ENCODE measurements at places on chromosomes 12 and 14.

DNA sequence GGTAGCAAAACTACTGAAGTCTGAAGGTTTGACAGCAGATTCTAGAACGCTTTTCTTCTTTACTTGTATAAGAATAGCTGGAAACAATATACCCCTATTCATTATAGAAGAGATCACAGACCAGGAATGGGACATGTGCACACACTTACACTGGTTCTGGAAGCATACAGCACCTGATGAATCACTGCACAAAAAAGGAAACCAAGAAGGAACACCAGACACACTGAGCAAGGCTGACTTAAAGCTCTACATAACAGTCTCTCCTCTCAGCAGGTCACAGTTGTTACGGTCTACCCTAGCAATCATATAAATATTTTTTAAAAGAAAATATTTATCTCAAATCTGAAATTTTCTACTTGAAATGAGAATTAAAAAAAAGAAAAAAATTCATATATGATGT, 13.5 kb downstream of the ATP2B1 start:
- peak; percentile 9 for DNase-seq

- peak; percentile 50 for DNase-seq
Measured at GRCh38 chr14:55221186-55221585, 29.8 kb upstream of the DLGAP5 start.

- no peak for DNase-seq
Measured at GRCh38 chr14:89493877-89494634, 77.0 kb upstream of the FOXN3 start.

GRCh38 chr14:103739793-103740501, 24.3 kb downstream of the ZFYVE21 start:
- no peak for DNase-seq

DNA sequence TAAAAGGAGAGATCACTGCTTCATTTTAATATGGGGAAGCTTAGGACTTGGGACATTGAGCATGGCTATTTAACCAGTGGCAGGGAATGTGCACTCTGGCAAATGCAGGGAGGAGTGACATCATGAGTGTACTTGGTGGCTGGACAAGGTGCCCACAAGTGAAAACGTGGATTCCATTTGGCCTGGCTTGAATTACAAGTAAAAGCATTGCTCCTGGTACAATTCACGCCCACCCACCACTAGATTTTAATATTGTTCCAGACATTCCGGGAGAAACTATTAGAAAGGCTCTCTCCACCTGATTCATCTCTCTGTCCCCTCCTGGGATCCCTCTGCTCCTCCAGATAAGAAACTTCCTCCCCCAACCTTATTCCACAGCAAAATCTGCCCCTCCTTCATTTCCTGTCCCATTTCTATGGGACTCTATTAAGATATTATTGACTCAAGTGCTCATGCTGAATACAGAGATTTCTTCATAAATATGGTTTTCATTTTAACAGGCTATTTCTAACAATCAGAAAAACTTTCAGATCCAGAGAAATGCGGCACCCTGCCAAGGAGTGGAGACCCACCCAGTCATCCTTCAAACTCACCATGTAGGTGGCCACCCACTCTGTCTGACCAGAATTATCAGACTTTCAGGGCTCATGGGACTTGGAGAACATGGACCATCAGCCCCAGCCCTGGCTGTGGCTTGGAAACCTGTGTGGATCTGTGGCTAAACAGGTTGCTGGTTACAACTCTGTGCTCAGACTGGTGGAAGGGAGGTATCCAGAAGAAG, 43.2 kb downstream of the SSPN start:
- DNase-seq = no peak

- DNase-seq = no peak
Measured at GRCh38 chr14:91158091-91158790, 44.4 kb downstream of the DGLUCY start.

- no peak for DNase-seq
Measured at GRCh38 chr12:92208613-92209121, 63.0 kb upstream of the BTG1 start.

GRCh38 chr12:130263996-130264395, 73.7 kb upstream of the PIWIL1 start:
- no peak for DNase-seq

- DNase-seq = no peak
Measured at GRCh38 chr12:70706611-70707010, 69.4 kb upstream of the PTPRB start.

DNA sequence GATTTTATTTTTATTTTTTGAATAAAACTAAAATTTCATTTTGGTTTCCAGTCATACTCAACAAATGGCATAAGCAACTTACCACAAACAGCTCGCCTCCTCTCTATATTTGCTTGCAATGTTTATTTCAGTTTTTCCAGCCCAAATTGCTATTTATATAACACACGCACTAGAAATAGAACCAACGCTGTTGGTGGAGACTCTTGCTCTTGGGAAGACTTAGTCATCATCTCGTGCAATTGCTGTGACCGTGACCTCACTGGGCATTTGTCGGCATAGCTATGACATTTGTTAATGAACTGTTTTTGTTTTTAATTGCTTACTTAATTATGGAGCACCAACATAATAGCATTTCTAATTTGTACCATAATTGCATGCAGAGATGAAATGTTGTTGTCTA, 153.1 kb upstream of the OTX2 start:
- DNase-seq = no peak

- DNase-seq = no peak
Measured at GRCh38 chr14:77011245-77011644, 17.3 kb downstream of the IRF2BPL start.

DNA sequence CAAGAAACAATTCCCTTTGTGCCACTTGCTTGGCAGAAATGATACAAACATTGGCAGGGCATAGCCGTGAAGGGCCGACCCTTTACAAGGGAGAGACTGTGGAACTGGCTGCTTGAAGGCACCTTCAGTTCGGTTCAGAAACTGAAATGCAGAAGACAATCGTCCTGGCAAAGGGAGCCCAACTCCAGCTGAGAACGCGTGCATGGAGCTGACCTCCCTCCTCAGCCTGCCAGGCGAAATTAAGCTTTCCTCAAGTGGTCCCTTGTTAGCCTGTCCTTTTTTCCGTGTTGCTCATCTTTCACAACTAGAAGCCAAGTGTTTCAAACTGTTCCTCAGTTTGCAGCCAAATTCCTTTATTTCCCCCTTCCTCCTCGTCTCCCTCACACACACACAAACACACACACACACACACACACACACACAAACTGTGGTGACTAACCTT, 8.1 kb downstream of the LGR5 start:
- no peak for DNase-seq

DNA sequence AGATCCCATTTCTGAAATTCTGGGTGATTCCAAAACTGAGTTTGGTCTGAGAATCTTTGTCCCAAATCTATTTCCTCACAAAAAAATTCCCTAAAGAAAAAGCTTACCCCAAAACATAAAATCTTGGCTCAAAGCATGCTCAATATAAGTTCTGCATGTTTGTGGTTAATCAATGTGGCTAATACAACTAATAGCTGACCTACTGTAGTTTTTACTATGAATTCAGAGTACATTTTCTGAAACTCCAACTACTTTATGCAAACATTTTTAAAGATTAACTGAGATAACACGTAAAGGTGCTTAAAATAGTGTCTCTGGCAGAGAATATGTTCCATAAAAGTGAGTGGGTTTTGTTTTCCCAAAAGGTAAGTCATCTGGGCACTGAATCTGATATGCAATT, 133.1 kb downstream of the MED13L start:
- DNase-seq = no peak

DNA sequence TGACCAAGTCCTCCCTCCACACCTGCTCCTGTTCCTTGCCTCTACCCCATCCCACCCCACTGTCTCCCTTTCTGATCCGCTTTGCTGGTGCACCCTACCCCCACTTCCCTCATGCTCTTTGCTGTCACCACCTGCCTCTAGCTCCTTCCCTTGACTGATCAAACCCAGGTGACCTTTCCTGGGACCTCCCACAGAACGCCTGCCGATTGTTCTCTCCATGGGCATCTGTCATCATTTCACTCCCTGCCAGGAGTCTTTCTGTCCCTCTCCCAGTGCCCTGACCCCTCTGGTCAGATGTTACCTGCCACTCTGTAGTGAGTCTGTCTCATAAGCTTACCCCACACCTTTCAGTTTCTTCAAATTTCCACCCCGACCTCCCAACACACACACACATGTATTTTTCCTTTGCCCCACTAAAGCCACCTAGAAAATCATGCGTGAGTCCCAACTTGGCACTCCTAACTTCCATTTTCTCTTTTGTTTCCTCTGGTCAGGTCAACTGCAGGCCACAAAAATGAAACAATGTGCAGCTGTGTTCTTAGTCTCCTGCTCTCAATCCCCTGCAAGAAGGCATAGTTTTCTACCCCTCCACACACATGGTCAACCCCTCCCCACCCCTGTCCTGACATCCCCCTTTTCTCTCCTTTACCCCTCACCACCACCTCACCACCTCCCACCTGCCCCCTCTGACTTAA, 229.8 kb downstream of the DPF3 start:
- DNase-seq = no peak

DNA sequence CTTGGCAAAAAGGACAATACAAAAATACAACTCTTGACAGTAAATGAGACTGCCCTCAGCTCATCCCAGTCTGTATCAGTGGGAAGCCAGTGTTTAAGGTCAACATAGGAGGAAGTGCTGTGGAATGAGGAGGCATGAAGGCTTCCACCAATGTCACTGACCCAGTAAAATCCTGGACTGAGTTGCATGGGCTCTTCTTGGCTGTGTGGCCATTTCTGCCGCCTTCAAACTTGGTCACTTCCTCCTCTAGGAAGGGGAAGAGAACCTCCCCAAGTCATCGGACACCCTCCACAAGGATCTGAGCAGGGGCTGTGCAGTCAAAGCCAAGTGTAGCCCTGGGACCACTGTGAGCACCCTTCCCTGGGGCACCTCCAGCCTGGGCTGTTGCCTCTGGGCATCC, 11.9 kb downstream of the GPR68 start:
- DNase-seq = no peak

GRCh38 chr12:85835426-85836196, 598 bp downstream of the RASSF9 start:
- DNase-seq = no peak

DNA sequence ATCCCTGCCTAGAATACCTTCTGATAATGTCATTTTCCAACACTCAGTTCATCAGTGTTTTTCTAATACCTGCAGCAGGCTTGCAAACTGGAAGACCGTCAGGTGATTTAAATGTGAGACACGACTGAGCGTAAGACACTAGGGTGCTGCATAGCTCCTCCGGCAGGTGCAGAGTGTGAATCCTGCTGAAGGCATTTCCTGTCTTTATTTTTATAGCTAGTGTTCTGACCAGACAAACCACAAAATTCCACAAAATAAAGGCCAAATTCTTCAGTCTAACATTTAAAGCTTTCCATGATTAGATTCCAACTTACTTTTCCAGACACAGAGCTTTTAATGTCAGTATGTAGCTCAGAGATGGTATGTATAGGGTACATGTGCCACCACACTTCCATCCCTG, 70.7 kb downstream of the BBS10 start:
- DNase-seq = peak; percentile 41

DNA sequence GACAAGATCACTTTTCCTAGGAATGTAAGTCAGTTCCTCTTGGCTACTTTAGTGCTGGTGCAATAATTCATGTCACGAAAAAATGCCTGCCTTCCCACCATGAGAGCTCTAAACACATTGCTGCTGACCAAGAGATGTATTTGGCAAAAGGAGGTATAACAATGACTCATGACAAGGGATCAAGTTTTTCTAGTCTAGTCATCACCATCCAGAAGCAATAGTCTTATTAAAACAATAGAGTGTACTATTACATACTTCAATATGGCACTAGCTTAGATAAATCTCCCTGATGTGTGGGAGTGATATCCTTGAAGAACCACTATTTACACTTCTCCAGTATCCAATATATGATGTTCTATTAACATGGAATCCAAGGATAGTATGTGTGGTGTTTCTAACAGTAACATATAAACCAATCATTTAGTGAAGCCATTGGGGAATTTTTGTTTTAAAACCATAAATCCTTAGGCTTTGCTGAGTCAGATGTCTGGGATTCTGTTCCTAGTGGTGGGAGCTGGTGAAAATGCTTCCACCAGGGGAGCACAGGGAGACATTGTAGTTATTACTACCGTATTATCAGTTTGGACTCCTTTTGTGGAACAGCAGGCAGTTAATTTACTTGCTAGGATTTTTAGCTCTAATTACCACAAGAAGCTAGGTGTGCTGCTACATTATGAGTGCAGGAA, 1387.5 kb downstream of the LRFN5 start:
- no peak for DNase-seq

GRCh38 chr12:124278389-124279101, 16.3 kb upstream of the RFLNA start:
- no peak for DNase-seq

DNA sequence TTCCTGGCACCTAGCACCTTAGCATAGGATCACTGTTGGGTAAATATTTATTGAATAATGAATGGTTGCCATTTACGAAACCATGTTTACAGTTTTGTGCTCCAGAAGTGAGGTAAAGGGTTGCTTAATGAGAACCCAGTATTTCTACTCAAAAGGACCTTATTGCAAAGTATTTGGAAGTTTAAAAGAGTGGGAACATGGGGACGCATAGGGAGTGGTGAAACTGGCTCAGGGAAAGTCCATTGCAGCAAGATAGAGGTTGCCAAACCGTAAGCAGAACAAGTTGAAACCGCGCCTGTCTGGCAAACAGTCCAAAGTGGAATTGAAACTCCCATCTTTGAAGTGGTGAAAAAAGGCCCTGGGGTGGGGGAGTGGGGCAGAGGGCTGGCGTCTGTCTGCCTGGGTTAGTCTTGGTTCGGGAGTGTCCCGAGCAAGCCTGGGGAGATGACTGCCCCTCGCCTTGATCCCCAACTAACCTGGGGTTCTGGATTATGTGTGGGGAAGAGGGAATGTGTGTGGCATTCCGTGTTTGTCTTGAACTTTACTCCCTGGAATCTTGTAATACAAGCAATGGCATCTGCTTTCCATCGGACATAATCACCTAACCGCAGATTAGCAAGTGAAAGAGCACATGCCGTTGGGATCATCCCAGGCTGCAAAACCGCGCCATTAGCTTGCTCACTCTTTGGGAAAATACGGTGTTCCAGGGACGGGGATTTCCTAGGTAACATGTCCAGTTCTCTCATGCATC, 7.2 kb downstream of the ALDH2 start:
- peak; percentile 75 for DNase-seq

DNA sequence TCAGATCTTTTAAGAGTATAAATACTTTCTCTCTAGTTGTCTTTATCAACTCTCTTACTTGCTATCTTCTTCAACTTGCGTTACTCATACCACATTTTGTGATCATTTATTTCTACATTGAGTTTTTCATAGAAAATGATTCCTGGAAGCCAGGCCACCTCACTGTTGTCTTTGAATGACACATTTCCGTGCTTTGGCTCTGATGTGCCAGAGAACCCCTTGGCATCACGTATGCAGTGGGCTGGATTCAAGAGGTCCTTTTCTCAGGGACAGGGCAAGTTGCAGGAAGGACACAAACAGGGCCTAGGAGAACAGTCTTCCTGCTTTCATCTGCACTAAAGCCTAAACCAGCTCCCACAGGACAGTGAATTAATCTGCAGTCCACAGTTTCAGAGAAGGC, 70.3 kb upstream of the PYGL start:
- DNase-seq = no peak

- no peak for DNase-seq
Measured at GRCh38 chr14:57480051-57480450, 13.6 kb downstream of the CCDC198 start.

GRCh38 chr12:62763312-62763711, 171.6 kb downstream of the PPM1H start:
- no peak for DNase-seq

- DNase-seq = no peak
Measured at GRCh38 chr12:46438719-46439319, 66.2 kb upstream of the SLC38A2 start.
